ENCODE measurements at places on chromosomes 12 and 14.

DNA sequence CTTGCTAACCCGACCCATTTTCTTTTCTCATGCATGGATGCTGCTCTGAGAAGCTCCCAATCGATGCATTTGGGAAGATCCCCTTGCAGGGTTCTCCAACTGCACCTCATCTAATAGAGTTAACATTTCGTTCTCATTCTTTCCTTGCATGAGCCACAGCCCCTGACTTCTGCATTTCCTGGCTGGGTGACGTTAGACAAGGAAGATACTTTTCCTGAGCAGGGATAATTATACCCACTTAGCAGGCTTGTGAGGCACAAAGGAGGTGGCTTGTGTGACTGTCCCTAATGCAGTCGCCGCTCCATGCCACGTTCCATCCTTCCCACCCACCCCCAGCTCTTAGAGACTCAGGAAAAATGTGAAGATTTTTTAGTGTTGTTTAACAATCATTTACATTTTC is 195.1 kb downstream of the CHST11 start:
- DNase-seq: no peak

DNA sequence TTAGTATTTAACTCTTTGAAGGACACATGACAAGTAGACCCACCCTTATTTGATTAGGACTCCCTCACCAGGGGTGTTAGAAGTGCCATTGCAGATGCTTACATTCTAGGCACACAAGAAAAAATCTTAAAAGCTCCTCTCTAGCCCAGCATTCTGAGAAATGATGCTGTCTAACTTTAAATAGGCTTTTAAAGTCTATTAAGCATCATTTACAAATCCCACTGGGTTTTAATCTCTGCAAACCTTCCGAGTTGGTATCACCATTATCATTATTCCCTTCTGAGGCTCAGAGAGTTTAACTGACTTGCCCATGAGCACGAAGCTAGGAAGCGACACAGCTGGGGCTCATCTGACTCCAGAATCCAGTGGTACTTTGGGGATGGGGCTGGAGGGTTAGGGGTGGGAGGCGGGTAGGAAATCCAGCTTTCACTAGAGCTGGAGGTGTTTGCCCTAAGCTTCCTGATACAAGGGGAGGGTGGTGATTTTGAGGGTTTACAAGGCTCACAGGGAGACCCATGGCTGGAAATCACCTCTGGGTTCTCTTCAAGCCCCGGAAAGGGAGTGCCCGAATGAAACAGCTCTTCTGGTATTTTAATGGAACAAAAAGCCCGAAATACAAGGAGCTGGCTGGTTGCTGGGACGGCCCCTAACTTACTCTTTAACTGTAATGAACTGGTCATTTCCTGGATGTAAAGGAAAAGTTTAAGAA is 109.2 kb upstream of the FUT8 start:
- DNase-seq: no peak

DNA sequence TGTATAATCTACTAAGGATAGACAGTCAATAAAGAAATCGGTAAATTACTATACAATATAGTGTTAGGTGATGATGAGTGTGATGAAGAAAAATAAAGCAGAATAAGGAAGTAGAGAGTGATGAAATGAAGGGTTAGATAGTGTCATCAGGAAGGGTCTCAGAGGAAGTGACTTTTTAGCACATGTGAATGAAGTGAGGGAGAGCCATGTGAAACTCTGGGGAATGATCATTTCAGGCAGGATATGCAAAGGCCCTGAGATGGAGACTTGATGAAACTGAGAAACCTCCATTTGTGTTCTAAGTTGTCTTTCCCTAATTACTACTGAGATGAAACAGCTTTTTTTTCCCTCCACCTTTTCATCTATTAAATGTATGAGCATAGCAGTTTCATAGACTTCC is 19.4 kb upstream of the GNPTAB start:
- DNase-seq: no peak

GRCh38 chr12:11136075-11136474 is 1.6 kb upstream of the TAS2R30 start:
- no peak for DNase-seq

- no peak for DNase-seq
Measured at GRCh38 chr12:69028941-69029729, 96.2 kb upstream of the CPM start.

- no peak for DNase-seq
Measured at GRCh38 chr14:103503296-103503695, 19.3 kb downstream of the CKB start.

DNA sequence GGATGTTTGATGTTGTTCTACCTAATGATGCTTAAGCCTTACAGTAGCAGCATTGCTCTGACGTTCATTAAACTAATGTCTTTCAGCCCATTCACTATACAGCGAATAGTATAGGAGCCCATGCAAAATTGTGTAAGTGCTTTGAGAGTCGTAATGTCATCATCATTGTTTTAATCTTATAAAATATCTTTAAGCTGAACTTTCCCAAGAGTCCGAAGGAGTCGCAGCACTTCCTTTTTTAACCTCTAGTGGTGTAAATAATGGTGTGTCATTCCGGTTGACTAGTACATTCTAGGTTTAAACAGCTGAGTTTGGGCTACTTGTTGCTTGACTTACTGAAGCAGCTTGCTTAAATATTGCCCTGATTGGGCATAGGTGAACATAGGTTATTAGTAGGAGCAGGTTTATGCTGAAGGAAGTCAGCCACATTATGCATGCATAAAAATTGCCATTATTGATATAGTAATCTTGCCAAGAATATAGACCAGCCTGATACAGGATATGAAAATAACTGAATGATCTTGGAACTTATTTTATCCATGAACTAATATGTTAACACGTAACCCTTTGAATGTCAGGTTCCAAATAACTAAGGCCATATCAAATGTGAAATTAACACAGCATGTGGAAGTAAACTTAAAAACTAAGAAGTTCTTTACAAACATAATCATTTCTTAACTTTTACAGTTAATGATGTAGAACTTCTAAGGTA is 2.6 kb downstream of the WNK1 start:
- no peak for DNase-seq

DNA sequence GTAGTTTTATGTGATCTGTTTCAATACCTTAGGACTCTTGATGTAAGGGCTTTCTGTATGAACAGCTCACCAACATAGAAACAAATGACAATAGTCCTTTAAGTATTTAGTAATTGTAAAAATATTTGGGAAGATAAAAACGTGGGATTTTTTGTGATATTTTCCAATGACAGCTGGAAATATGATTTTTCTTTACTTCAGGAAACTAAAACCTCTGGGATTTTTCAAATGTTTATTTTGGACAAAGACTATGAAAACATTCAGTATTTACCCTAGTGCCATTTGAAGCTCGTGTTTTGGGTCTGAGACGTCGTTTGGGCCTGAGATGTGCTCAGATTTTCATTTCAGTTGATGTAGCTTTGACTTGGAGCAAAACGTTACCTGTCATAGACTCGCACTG is 240.0 kb downstream of the BMP4 start:
- no peak for DNase-seq

GRCh38 chr12:51915003-51915625 is 7.8 kb downstream of the ACVRL1 start:
- no peak for DNase-seq

GRCh38 chr14:91985521-91986255 is 38.2 kb upstream of the FBLN5 start:
- no peak for DNase-seq
